ENCODE measurements at places on chromosomes 1 and 21.
A peak's percentile ranks its signal among the peaks of the same experiment; 100 is the strongest.

- no peak for DNase-seq
These were observed 40.1 kb downstream of the ZNF281 start for GRCh38 chr1:200369706-200370105.

- DNase-seq, result no peak
These were observed 856 bp downstream of the LHX9 start for GRCh38 chr1:197917805-197918651.

DNA sequence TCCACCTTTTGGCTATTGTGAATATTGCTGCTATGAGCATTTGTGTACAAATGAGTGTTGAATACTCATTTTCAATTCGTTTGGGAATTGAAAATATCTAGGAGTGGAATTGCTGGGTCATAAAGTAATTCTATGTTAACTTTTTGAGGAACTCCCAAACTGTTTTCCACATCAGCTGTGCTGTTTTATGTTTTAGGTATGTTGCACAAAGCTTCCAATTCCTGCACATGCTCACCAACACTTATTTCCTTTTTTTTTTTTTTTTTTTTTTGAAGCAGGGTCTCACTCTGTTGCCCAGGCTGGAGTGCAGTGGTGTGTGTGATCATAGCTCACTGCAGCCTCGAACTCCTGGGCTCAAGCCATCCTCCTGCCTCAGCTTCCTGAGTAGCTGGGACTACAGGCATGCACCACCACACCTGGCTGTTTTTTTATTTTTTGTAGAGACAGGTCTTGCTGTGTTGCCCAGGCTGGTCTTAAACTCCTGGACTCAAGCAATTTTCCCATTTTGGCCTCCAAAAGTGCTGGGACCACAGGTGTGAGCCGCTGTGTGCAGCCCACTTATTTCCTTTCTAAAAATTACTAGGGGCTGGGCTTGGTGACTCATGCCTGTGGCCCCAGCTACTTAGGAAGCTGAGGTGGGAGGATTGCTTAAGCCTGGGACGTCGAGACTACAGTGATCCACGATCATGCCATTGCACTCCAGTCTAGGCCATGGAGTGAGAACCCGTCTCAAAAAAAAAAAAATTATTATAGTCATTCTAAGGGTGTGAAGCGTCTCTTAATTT is 33.4 kb downstream of the TMCC2 start:
- no peak for DNase-seq

DNA sequence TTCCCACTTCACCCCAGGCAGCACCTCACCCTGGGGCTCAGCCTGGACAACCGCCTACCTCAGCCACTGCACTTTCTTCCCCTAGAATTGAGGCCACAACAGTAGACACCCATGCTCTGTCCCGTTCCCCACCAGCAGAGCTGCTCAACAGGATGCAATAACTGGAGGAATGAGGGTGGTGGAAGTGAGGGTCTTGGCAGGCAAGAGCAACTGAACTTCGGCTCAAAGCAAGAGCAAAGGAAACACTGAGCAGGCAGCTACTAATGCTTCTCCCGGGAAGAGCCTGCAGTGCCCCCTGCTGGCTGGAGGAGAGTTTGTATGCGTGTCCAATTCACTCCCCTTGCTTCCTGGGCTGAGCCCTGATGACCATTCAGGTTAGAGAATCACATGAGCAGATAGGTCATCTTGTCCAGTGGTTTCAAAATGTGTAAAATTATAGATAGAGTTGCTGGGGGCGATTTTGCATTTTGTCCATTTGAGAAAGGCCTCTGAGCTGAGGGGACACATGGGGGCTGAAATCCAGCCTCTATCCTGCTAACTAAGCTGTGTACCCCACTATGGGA is 13.9 kb downstream of the NT5C1A start:
- DNase-seq, result peak; percentile 3

DNA sequence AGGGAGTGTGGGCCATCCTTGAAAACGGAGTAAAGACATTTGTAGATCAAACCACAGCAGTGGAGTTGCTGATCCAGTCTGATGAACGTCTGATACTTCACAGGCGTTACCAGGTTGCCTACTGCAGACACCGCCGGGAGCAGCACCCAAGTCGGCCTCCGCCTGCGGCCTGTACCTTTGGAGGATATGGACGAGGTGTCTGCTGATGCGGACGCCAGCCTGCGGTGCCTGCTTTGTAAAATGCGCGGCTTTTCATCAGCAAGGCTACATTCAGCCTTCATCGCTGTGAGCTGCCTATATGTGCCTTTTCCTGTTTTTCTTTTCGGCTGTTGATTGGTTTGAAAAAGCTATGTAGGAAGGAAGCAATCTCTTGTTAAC is 16.0 kb downstream of the SLX9 start:
- no peak for DNase-seq

DNA sequence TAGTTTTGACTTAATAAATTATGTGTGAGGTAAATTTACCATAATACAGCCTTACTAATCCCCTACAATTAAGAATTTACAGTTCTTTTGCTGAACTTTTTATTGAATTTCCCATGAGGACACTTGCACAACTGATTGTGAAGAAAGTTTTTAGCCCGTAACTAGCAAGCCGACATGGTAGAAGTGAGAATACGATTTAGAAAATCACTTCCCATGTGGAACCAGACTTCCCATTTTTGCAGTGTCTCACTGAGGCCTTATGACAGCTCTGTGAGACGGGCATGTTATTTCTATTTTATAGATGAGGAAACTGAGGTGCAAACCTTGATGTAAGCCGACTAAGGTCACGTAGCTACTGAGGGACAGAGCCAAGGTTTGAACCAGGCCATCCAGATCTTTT is 32.5 kb upstream of the LMO4 start:
- DNase-seq, result no peak

DNA sequence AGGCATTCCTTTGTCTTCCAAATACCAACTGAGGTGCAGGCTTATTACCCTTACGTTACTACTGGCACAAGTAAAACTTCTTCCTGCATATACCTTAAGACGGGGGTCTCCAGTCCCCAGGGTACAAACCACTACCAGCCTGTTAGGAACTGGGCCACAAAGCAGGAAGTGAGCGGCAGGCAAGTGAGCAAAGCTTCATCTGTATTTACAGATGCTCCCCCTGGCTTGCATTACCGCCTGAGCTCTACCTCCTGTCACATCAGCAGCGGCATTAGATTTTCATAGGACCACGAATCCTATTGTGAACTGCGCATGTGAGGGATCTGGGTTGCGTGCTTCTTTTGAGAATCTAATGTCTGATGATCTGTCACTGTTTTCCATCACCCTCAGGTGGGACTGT is 113.1 kb downstream of the SLC45A1 start:
- no peak for DNase-seq

- no peak for DNase-seq
These were observed 6.5 kb downstream of the AK5 start for GRCh38 chr1:77288275-77288674.

DNA sequence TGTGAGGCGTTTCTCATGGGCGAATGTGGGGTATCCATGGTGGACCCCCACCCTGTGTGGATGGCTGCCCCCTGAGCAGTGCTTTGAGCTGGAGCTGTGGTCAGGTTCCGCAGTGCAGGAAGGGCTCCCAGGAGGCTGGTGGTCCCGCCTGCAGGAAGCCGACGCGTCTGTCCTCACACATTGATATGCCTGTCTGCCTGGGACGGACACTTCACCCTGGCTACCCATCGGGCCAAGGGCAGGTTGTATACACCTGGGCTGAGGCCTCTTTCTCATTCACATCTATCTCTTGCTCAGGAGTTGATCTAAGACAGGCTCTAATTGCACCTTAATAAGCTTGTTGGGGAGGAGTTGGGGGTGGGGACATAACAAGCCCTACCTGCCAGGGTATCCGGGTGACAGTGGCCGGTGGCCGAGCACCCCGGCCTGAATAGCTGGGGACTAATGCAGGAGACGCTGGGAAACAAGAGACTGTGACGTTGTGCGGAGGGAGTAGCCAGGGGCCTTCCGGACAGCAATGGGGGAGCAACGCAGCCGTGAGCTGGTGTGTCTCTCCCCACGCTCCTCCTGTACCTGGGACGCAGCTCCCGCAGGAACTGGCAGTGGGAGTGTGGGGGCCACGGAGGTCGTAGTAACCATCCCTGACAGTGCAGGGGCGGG is 21.7 kb downstream of the PDXK start:
- DNase-seq, result no peak

DNA sequence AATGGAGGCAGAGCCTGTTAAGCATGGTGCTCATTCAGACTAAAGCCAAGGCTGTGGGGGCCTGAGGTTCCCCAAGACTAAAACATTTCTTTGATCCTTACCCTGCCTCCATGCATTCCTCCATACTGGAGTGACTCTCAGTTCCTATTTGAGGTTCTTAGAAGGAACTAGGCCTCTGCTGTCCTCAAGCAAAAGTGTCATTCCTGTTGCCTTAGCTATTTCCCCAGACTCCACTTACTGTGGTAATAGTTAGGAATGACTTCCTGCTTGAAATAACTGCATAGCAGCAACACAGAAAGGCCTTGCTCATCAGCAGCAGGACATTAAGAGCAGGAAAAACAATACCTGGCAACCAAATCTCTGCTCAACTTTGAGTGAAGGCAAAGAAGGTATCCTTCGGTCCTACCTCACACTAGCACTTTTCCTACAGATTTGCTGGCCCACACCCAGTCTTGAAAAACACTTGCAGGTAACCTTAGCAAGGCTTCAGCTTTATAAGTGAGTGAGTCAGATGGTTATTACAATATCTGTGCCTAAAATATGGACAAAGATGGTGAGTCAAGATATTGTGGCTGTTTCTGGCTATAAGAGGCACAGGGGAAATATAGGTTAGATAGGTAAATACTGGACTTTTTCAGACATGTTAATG is 14.8 kb downstream of the LRRC41 start:
- DNase-seq, result no peak

DNA sequence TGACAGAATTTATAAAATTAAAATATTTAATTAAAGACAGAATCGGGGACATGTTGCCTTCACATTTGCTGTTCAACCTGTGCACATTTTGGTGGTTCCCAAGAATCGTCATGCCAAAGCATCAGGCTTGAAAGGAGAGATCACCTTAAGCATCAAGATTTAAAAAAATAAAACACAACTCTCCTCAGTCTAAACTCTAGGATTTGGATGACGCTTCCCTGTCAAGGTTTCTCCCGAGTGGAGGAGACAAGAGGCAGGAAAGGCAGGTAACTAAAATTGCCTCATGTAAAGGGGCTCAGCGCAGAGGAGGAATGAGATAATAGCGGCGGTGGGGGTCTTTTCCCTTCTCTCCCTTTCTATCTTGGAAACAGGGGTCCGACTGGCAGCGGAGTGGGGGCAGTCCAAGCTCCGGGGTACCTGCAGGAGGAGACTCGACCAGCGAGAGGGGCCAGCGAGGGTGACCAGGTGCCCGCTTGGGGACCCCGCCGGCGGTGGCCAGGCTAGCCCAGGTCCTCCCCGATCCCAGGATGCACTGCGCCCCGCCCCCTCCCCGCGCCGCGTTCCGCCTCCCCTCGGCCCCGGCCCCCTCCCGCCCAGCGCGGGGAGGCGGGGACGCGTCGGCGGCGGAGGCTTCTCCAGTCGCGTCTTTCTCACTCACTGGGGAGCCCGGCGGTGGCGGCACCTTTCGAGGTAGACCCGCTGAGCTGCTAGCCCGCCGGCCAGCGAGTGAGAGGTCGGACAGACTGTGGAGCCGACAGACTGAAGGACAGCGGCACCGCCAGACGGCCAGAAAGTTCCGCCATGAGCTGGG is at the start of gene FNBP1L:
TSS of gene FNBP1L (plus strand) at position 638 of the 811 bp plus-strand sequence. CDS start at position 802, 164 bp downstream.
- no peak for DNase-seq

DNA sequence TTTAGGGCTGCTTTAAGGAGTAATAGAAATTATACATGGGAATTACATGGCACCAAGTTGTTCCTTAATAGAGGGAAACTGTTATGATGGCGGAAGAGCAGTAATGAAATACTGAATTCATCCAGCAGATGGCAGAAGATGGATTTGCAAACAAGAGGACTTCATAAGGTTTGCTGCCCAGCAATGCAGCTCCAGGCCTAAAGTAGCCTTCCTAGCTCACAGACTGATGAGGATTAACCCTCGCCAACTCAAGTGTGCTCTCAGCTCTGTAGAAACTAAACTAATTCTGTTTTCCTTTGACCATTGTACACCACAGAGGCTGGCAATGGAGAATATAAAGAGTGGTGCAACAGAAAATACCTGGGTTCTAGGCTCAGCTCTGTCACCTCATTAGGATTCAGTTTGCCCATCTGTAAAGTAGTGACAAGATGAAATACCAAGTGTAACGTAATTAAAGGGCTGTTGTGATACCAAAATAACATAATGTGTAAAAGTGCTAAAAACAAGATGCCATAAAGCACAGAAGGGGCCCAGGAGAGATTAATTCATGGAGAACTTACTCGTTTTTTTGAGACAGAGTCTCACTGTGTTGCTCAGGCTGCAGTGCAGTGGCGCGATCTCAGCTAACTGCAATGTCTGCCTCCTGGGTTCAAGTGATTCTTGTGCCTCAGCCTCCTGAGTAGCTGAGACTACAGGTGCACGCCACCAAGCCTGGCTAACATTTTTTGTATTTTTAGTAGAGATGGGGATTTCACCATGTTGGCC is 102.4 kb upstream of the SERBP1 start:
- peak; percentile 55 for DNase-seq

DNA sequence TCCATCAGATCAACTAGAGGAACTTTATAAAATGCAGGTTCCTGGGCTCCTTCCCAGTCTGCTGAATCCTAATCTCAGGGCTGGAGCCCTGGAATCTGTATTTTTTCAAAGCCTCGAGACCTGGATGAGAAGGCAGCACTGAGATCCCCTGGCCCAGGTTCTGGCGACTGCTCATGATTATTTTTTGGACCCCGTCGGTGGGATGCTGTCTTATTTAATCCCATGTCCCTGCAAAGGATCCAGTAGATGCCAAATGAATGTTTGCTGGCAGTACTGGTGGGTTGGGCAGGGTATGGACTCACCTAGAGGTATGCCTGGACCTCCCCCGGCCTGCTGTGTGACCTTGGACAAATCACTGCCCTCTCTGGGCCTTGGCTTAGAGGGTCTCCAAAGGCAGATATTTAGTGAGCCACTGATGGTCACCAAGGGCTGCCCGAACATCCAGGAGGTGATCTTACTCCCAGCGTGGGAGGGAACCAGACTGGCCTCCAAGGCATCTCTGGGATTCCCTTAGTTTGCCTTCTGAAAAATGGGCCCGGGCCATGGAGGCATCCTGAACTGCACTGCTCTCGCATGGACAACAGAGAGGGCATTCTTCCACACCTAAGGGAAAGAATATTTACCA is 91.6 kb upstream of the RUNX3 start:
- no peak for DNase-seq

GRCh38 chr1:184161071-184161698 is 109.7 kb downstream of the TSEN15 start:
- DNase-seq, result no peak

GRCh38 chr21:34031835-34032370 is 41.5 kb upstream of the MRPS6 start:
- DNase-seq, result no peak

GRCh38 chr1:26003262-26003661 is 5.4 kb upstream of the PAFAH2 start:
- no peak for DNase-seq

DNA sequence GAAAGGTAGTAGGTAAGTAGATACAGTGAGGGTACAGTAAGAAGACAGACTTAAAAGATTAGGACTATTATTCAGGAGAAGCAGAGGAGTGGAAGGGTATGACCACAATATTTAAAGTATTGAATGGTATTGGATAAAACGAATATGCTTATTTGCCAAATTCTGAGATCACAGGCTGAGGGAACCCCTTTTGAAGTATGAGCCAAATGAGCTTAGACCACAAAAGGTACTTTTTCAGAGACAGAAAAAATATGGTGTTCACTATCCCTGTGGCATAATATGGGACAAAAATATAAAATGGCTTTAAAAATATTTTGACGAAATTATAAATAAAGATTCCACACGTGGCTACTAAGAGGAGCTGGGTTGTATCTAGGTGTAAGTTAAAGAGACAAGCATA is 880 bp upstream of the MTF2 start:
- no peak for DNase-seq

GRCh38 chr1:26020941-26021646 is 481 bp upstream of the EXTL1 start:
- no peak for DNase-seq

GRCh38 chr1:30732277-30732996 is 9.1 kb upstream of the MATN1 start:
- no peak for DNase-seq

Measured in SK-N-MC (cell line).